ENCODE measurements at places on chromosomes 13 and 19. TPM values are rescaled to one million over a fixed set of nuclear protein-coding genes. Genes with fewer than 3 reads are reported as not detected.

GRCh38 chr13:90645582-90645981, 701.9 kb upstream of the MIR17HG start:
- H3K27me3 ChIP-seq, result no peaks in the 10 kb centered on the region
- no peaks in the 10 kb centered on the region for H3K36me3 ChIP-seq
- no peaks in the 10 kb centered on the region for H3K4me1 ChIP-seq
- H3K27ac ChIP-seq, result no peak overlapping the region
- no peak overlapping the region for H3K4me3 ChIP-seq

Gene TFDP1
- 31.4 TPM for total RNA-seq

GRCh38 chr13:34064456-34065205, 246.7 kb downstream of the RFC3 start:
- no peak overlapping the region for H3K4me3 ChIP-seq
- DNase-seq, result no peak
- H3K36me3 ChIP-seq, result no peaks in the 10 kb centered on the region
- H3K4me1 ChIP-seq, result peaks cover 23% of the 10 kb centered on the region

- DNase-seq, result no peak
- H3K27me3 ChIP-seq, result peaks cover 29% of the 10 kb centered on the region
- H3K36me3 ChIP-seq, result no peaks in the 10 kb centered on the region
- no peak overlapping the region for H3K27ac ChIP-seq
- H3K4me1 ChIP-seq, result no peaks in the 10 kb centered on the region
Measured at GRCh38 chr13:25097426-25097825, 1.5 kb downstream of the PABPC3 start.

DNA sequence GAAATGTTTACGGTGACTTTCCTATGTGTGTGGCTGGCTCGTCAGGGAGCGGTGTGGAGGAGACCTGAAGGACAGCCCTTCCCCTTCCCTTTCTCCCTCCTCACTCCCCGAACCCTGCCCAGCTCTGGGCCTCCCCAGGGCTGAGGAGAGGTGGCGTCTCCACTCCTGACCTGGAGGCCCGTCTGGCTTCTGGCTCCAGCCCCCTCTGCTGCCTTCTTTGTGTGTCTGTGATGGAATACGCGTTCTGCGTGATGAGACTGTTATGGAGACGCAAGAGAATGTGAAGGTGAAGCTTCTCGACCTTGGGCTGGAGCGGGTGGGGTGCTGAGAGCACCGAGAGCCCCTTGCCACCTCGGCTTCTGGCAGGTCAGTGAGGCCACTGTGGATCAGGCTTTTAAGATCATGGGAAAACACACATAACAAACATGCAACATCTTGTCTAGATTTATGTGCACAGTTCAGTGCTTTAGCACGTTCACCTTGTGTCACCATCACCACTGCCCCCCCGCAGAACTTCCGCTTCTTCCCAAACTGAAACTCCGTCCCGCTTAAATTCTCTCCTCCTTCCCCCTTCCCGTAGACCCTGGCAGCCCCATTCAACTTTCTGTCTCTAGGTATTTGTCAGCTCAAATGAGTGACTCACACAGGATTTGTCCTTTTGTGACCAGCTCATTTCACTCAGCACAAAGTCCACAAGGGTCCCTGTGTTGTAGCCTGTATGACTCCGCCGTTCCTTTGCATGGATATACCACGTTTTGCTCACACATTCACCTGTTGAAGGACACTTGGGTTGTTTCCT, 24.7 kb downstream of the ATP11A start:
- H3K4me3 ChIP-seq, result peak overlapping the region; percentile 27
- peaks cover 16% of the 10 kb centered on the region for H3K36me3 ChIP-seq
- peaks cover 9% of the 10 kb centered on the region for H3K4me1 ChIP-seq
- no peaks in the 10 kb centered on the region for H3K27me3 ChIP-seq
